Cerebellum (tissue), 4 donors: ENCODE measurements at places on chromosomes 3 and 15.

DNA sequence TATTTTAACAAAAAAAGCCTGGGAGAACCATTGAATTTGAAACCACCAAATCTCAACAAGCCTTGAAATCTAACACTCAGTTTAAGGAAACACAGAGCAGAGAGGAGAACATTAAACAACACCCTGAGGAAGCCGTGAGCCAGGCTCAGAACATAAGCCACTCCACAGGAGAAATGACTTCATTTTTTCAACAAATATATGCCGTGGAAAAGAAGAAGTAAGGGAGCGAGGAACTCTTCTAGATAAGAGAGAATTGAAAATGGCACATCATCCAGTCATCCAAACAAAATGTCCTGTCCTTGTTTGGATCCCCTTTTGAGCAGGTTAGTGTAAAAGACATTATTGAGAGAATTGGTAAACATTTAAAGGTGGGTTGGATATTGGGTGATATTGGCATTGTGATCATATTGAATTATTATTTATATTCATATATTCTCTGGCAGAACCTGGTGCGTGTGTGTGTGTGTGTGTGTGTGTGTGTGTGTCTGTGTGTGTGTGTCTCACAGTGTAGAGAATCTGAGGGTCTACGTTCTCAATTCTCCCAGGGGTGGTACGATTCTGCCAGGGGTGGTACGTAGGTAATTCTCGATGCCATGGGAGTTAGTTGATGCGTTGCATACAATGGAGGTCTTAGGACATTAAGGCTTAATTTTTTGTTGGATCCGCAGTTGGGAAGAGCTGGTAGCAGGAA, 94.4 kb downstream of the ST6GAL1 start:
- no peak for DNase-seq

GRCh38 chr15:52498706-52499105, 30.0 kb downstream of the MYO5A start:
- DNase-seq = no peak

GRCh38 chr15:75143738-75144334, 57.8 kb upstream of the C15orf39 start:
- no peak for DNase-seq

- no peak for DNase-seq
Observed at GRCh38 chr3:13292375-13292774, 127.7 kb downstream of the NUP210 start.

DNA sequence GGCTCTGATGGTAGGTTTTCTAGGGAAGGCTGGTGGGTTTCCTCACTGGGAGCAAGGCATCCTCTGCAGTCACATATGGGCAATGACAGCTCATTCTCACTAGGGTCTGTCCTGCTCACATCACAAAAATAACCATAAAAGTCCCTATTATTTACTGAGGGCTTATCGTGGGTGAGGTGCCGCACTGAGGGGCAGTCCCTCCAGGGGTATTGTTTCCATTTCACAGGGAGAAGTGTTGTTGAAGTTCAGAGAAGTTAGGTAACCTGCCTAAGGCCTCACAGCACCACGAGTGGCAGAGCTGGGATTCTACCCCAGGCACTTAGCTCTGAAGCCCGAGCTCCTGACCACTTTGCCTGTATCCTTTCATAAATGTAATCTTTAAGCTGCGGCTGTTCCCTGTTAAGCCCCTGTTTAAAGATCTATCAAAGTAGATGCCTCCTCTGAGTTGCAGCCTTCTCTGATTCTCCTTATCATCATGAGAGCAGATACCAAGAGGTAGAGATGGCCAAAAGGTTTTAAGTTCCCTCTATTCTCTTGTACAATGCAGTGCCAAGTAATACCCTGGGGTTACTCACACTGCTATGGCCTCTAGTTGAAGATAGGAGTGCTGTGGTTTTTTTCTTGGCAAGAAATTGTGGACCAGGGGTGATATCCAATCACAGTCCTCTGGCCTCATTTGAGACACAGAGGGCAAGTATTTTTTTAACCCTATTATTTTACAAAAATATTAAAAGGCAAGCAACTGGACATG, 107.0 kb downstream of the RPLP1 start:
- no peak for DNase-seq

GRCh38 chr15:94077938-94078337, 153.4 kb upstream of the MCTP2 start:
- DNase-seq = no peak

DNA sequence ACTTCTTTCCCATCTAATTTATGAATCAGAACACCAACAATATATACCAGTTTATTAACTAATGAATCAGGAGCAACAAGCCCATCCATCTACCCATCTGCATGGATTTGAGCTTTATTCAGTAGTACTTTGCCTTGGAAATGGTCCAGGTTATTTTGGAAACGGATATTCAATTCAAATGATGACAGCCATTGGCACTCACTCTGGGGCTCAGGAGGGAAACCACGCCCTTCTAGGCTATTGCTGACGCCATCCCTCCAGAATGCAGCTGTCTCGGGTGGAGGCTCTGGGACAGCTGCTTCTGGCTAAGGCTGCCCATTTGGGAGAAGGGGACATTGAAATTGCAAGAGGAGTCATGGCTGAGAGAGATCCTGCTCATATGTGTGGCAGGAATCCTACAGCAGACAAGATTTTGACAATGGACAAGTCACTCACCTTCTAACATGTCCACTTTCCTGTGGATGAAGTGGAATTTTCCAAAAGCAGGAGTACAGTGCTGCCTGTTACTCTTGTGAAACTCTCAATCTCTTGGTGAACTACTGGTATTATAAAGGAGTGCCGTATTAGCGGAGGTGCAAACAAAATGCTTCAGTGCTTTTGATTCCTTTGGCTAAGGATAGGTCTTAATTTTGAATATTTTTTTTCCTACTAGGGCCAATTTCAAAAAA, 29.3 kb upstream of the TRAK1 start:
- DNase-seq = peak; percentile 47

- DNase-seq = no peak
Observed at GRCh38 chr15:26870346-26870745, 3.5 kb downstream of the GABRA5 start.

DNA sequence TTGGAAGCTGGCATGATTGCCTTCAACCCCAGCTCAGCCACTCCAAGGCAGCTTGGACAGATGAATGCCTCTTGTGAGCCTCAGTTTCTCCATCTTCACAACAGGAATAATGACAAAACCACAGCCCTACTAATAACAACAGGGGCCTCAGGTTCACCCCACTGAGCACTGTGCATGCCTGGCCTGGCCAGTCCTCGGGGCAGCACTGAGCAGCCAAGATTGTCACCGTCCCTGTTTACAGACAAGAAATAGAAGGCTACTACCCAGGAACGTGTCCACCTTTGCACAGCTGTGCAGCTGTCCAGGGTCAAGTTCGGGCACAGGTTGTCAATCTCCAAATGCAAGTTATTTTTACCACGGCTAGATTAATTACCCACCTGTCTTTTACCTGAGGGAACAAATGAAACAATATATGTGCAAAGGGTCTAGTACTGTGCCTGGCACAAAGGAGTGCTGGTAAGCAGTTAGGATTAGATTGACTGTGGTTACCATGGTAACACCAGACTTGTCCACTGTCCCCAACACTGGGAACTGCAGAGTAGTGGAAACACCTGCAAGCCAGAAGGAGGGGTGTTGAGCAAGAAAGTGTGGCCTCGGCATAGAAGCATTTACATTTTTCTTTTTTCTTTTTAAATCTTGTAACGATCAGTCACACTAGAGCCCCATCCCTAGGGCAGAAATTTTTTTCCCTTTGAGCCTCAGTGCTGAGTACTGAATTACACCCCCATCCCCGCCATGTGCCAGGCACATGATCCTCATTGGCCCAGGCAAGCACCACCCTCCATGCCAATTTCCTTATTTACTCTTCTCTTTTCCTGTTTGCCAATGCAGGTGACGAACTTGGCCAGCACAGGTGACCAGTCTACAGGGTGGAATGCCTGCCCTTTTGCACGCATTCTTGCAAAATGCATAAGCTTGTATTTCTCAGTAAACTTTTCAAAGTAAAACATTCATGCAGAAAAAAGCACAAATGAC, 66.3 kb upstream of the SLC6A6 start:
- no peak for DNase-seq

GRCh38 chr3:178602856-178603255, 66.6 kb downstream of the KCNMB2 start:
- DNase-seq = no peak

GRCh38 chr3:108548304-108548703, 37.9 kb upstream of the MYH15 start:
- no peak for DNase-seq

DNA sequence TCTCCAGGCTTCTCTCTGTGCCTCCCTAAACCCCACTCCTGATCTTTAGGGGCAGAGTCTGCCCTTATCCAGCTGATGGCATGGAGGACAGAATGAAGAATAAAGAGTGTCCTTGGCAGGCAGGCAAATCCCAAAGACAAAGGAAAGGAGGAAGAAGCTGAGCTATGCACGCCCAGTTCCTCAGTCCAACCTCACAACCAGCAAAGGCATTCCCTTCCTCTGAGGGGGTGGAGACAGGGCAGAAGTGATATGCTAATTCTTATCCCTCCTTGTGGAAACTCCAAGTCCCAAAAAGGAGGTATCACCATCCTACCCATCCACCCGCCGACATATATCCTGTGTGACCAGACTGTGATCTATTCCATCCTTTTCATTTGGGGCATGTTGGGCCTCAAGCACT, 10.5 kb upstream of the CCDC54 start:
- DNase-seq = no peak

- DNase-seq = no peak
Observed at GRCh38 chr15:27628486-27628885, 470.6 kb downstream of the OCA2 start.

GRCh38 chr3:196992461-196993065, 23.9 kb upstream of the PIGZ start:
- DNase-seq = no peak

- no peak for DNase-seq
Observed at GRCh38 chr3:129697229-129697969, 90.9 kb upstream of the PLXND1 start.

- no peak for DNase-seq
Observed at GRCh38 chr3:869734-870133, 223.1 kb upstream of the CNTN6 start.

GRCh38 chr3:177427540-177427939, 230.3 kb upstream of the TBL1XR1 start:
- no peak for DNase-seq

DNA sequence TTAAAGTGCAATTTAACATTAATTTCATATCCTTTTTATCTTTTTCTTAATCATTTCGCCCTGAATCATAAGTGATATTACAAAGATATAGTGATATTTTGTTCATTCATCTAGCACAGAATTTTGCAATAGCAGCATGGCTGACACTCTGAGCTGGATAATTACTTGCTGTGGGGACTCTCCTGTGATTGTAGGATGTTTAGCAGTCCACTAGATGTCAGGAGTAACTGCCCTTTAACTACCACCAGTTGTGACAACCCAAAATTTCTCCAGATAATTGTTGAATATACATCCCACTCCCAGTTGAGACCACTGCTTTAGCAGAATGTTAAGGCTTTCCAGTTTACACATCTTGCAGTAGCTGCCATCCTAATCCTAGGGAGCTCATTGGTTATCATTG, 196.8 kb upstream of the MBNL1 start:
- DNase-seq = no peak

- DNase-seq = no peak
Observed at GRCh38 chr3:161548301-161548700, 51.7 kb downstream of the OTOL1 start.

- no peak for DNase-seq
Observed at GRCh38 chr3:36558961-36559360, 178.7 kb downstream of the STAC start.

- no peak for DNase-seq
Observed at GRCh38 chr3:133940536-133940935, 44.9 kb upstream of the RAB6B start.

DNA sequence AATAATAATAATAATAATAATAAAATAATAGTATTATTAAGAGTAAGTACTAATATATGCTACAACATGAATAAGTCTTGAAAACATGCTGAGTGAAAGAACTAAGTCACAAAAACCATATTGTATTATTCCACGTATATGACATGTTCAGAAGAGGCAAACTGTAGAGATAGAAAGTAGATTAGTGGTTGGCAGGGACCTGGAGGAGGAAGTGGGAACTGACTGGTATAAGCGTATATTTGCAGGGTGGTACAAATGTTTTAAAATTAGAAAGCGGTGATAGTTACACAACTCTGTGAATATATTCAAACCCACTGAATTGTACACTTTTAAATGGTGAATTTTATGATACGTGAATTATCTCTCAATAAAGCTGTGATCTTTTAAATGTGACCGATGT, 32.8 kb downstream of the LRRK1 start:
- no peak for DNase-seq

DNA sequence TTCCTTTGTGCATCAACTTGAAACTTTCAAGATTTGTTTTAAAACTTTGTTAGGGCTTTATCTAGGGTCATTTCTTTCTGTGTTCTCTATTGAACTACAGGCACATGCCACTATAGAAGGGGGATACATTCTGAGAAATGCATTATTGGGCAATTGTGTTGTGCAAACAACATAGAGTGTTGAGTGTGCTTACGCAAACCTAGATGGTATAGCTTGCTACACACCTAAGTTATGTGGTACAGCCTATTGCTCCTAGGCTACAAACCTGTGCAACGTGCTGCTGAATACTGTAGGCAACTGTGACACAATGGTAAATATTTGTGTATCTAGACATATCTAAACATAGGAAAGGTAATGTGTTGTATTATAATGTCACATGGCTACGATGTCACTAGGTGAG, 33.0 kb upstream of the KLF13 start:
- no peak for DNase-seq

DNA sequence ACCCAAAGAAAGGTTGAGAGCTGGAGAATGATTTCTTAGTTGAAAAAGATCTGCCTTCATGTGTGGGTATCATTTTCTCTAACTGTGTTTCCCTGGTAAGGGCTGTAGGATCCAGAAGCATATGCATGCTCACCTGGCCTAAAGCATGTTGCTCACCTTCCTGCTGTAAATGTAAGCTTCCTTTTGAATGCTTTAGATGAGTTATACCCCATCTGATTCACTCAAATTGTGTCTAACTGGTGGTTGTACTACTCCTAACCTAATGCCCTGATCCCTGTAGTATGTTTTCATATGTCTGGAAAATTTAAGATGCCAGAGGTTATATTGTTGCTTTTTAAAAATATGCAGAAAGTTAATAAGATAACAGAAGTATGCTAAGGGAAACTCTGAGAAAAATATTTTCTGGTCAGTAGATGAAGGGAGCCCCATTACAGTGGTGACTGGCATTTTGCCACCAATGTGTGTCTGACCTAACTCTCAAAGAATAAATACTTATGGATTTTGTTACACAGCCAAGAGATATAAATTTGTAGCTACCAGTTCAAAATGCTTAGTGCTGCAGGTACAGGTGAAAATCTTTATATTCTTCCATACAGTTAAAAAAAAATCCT, 7.7 kb downstream of the FILIP1L start:
- no peak for DNase-seq
